T-helper 2 cell (primary cell): ENCODE measurements at places on chromosomes 6 and 20.

- no peak for DNase-seq
These were observed 58.7 kb downstream of the VEGFA start for GRCh38 chr6:43828711-43829110.

DNA sequence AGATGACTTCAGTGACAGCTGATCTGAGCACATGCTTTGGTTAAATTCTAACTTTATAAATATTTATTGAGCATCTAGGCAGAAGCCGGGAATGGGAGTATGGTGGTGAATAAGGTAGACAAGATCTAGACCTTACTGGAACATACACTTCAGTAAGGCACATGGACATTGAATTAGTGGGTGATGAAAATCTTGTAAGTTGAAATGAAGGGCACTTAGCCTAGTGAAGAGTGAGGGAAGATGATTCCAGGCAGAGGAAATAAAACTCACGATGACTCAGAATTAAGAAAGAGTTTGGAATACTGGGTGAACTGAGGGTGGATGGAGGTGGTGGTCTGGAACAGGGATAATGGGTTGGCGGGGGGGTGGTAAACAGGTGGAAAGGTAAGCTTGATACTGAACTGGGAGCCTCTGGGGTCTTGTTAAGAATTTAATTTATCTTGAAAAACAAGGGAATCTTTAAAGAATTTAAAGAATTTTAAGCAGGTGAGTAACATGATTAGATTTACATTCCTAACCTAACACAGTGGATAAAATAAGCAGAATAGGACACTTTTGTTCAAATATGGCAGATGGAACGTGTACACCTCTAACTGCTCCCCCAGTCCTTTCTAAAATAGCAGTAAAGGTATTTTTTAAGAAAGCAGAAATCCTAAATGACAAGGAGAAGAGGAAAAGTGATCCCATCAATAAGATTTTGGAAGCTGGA is 75.2 kb upstream of the ARHGAP18 start:
- no peak for DNase-seq

DNA sequence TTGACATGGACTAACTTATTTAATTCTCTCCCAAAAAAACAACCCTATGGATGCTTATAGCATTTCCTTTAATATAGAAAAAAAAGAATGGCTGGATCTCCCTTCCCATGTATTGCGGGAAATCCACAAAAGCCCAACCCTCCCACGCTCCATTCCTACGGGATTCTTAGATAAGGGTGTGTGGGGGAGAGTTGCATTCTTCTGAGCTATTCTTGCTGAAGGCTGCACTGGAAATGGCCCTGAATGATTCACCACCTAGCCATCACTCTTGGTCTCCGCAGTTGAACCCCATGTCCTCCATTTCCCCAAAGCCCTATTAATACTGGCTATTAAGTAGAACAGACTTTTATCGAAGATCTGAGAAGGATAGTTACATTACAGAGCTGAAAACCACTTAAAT is 41.9 kb upstream of the ADGRF5 start:
- DNase-seq, result no peak

GRCh38 chr6:53315086-53315724 is 33.5 kb downstream of the ELOVL5 start:
- no peak for DNase-seq

GRCh38 chr6:136719280-136720044 is 72.8 kb downstream of the MAP3K5 start:
- no peak for DNase-seq

DNA sequence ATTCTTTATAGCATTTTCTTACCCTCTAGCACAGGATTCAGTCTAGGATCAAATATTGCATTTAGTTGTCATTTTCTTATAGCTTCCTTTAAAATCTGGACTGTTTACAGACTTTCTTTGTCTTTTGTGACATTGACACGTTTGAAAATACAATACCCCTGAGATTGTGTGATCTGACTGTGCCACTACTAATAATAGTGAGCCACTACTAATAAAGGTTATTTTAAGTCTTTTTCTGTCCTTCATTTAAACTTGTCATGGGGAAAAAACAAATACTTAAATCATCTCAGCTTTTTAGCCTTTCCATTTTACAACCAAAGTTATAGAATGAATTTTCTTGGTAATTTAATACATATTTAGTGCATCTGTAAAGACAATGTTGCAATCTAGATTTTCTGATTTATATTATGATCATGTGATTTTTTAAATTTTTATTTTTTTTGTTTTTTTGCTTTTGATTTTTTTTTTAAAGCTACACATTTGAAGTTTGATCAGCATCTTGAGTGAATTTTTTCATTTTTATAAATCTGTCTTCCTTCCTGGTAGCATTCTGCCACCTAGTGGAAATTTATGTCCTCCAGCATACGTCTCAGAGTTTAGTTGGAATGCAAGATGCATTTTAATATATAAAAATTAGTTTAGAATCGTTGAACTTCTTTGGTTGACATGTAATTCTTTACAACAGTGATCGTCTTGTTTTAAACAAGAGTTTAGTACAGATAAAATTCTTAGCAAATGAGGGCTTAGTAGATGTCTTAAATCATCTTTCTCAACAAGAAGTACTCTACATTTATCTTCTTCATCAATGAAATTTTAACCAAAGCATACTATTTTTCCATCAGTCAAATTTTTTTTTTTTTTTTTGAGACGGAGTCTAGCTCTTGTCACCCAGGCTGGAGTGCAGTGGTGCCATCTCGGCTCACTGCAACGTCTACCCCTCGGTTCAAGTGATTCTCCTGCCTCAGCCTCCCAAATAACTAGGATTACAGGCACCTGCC is 119.4 kb downstream of the NCOA3 start:
- no peak for DNase-seq

DNA sequence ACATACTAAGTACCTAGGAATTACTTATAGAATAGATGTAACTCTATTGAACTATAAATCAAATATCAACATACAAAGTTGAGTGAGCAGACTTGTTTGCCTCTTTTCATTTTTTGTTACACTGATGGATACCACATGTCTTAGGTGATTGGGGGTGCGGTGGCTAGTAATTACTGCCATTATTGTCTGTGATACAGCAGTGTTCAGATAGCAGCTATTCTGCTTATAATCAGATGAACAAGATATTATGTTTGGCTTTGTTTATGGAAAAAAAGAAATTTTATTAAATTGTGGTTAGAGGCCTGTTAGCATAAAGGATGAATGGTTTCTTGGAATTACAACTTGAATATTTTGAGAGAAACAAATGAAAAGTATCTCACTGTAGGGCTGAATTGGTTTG is 55.9 kb downstream of the KCNQ5 start:
- no peak for DNase-seq

DNA sequence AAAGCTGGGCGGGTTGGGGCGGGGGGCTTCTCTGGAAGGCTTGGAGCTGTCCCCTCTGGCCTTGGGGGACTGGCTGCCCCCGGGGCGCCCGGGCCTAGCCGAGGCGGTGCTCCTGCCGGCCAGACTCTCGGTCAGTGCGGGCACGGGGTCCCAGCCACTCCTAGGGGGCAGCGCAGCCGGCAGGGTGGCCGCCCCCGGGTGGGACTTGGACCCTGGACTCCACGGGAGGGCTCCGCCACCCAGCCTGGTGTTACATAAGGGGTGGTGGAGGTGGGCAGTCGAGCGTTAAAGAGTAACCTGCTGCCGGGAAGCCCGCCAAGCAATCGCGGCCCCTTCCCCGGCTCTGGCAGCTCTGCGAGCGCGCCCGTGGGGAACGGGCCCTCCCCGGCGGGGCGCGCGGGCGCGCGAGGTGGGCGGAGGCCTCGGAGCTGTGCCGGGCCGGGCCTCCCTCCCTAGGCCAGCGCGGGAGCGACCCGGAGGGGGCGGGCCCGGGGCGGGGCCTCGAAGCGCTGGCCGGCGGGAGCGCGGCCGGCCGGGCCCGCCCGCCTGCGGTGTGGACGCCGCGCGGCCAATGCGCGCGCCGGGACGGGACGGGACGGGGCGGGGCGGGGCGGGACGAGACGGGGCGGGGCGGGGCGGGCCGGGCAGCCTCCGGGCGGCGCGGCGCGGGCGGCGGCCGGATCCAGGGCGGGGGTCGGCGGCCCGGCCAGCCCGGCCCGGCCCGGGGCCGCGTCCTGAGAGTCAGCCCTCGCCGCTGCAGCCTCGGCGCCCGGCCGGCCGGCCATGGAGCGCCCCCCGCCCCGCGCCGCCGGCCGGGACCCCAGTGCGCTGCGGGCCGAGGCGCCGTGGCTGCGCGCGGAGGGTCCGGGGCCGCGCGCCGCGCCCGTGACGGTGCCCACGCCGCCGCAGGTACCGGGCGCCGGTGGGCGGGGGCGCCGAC is at the start of gene SLC2A4RG:
TSS of gene SLC2A4RG (plus strand) at position 647 of the 940 bp plus-strand sequence. CDS start at position 784, 137 bp downstream.
- peak; percentile 67 for DNase-seq

DNA sequence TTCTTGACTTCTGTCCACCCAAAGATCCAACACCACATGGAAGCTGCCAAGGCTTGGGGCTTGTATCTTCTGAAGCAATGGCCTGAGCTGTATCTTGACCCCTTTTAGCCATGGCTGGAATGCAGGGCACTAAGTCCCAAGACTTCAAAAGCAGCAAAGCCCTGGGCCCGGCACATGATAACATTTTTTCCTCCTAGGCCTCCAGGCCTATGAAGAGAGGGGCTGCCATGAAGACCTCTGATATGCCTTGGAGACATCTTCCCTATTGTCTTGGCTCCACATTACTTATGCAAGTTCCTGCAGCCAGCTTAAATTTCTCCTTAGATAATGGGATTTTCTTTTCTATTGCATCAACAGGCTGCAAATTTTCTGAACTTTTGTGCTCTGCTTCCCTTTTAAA is 1252.6 kb upstream of the CITED2 start:
- DNase-seq, result no peak

GRCh38 chr6:41512146-41512701 is 34.0 kb upstream of the FOXP4 start:
- DNase-seq, result no peak

GRCh38 chr6:111478064-111478476 is 4.9 kb downstream of the REV3L start:
- DNase-seq, result no peak

DNA sequence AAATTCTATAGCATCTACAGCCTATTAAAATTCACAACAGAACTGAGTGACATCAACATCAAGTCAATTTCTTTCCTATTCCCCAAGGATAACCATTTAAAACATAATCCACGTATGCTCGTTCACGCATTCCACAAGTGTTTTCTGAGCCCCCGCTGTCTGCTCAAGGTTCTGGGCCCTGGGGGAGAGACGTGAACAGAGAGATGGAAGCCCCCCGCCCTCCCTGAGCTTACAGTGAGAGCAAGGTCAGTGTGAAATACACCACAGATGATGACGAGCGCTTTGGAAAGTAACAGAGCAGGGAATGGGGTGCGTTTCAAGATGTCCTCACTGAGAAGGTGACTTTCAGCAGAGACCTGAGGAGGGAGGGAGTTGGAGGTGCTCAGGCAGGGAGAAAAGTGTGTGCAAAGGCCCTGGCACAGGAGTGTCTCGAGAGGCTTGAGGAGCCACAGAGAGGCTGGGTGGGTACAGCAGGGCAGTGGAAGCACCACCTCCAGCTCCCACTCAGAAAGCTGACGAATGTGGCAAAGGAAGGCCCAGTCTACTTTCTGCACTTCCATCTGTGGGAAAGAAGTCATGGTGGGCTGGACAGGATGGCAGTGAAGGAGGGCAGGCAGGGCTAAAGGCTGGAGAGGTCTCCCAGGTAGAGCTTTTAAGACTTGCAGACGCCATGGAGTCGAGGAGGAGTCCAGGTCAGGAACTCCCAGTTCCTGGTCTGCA is 88.3 kb downstream of the DLL1 start:
- DNase-seq, result no peak

- no peak for DNase-seq
These were observed 48.4 kb downstream of the ARHGAP40 start for GRCh38 chr20:38650010-38650409.

GRCh38 chr6:95785785-95786184 is 208.4 kb downstream of the MANEA start:
- no peak for DNase-seq

- no peak for DNase-seq
These were observed 31.2 kb downstream of the PRR18 start for GRCh38 chr6:166277018-166277417.

- no peak for DNase-seq
These were observed 369 bp upstream of the NSFL1C start for GRCh38 chr20:1467082-1467354.

- DNase-seq, result no peak
These were observed 77.8 kb downstream of the NINL start for GRCh38 chr20:25507385-25508082.

GRCh38 chr6:71157345-71157744 is 131.3 kb upstream of the OGFRL1 start:
- DNase-seq, result no peak

DNA sequence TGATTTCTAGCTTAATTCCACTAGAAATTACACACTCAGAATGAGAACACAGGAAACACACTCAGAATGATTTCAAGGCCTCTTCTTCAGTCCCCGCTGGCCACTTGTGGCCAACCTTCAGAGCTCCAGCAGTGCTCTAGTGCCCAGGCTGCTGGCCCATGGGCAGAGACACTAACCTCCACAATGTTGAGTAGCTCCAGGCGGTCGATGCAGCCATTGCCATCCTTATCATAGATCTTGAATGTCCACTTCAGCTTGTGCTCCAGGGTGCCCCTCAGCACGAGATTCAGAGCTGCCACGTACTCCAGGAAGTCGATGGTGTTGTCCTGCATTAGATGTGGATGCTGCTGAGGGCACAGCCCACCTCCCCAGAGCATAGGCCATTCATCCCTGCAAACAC is 6.3 kb downstream of the GUCA1B start:
- DNase-seq, result no peak

DNA sequence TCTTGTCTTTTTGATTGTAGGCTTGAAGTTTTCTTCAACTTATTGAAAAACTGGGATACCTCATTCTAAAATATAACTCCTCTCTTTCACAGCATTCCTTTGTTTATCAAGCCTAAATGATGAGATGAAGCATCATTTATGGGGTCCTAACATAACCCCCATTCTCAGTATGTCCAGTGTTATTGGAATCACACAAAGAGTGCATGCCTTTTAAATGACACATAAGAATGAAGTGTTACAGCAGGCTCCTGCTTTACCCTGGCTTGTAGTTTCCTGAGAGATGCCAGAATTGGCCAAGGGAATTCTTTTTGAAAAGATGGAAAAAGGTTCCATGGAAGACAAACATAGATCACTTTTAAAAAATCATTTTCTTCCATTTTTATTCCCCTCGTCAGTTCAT is 502.4 kb downstream of the BCKDHB start:
- DNase-seq, result no peak

DNA sequence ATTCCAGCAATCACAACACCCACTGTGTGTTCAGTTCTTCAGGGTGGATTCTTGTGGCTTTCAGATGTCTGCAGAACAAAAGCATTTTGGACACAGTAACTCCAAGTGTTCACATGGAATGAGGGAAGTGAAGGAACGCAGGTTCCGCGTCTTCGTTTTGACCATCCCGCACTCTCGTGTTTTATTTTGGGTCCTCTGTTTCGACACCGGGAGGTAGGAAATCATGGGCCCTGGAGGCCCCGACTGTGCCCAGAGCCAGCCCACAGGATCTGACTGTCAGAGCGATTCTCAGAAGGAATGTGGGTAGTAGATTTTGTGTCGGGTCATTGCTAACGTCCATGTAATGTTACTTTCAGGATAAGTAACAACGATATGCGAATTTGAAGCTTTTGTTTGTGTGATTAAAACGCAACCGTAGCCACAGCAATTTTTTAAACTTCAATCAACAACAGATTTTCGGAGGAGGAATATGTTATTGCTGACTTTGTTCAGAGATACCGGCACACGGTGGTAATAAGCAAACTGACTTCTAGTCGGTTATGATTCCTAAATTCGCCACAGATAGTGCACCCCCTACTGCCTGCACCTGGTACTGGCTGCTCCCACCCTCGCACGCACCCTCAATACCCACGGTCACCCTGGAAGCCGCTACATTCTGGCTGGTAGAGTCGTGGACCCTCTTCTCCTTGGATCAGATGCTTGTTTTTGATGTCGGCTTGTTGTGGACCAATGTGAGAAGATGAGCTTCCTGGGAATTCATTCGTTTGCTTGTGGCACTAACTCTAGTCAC is 10.5 kb downstream of the NPEPL1 start:
- no peak for DNase-seq

- DNase-seq, result no peak
These were observed 3.6 kb upstream of the HS3ST5 start for GRCh38 chr6:114346451-114346850.
